ENCODE measurements at places on chromosomes 12 and 14.

DNA sequence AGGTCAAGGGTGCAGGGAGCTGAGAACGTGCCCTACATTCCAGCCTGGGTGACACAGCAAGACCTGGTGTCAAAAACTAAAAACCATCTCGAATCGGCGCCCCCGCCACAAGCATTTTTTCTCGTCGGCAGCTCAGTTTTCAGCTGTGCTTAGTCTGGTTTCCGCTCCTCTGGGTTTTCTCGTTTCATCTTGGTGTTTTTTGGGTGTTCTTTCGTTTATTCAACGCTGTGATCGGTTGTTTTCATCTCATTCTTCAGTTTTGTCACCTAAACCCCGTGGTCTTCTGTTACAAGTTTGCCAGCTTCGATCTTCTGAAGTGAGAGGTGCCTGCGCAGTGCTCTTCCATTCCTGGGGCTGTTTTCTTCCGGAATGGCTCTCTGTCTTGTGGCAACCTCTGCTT lies 41.4 kb downstream of the NOC4L start:
- no peak for DNase-seq

DNA sequence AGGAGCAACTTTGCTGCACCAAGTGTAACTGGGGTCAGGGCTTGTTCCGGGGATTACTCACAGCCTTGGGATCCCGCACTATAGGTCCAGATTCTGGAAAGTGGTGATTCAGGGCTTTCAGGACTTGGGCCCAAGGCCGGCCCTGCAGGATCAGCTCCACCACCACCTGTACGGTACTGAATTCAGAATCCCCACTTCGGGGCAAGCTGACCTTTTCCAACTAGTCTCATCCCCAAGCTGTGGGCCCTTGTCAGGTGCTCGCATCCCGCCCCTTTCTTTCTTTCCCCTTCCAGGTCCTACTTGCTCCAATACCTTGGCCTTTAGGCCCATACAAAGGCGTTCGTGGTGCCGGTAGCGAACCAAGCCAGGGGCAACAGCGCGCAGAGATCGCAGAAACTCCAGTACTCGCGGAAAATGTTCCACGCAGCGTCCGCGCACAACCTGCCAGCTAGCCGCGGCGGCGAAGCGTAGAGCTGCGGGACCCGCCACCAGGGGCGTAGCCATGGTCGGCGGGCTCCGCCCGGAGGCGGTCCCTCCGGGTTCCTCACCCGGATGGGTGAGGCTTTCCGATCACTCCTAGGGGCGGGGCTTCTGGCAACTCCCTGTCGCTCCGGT lies 487 bp downstream of the TINF2 start:
- DNase-seq: peak; percentile 93

GRCh38 chr12:89453121-89453978 lies 71.2 kb downstream of the GALNT4 start:
- peak; percentile 93 for DNase-seq

GRCh38 chr12:57759360-57759980 lies 4.6 kb downstream of the MARCHF9 start:
- no peak for DNase-seq

- no peak for DNase-seq
Measured at GRCh38 chr14:61536661-61537562, 158.4 kb upstream of the HIF1A start.

GRCh38 chr12:6294156-6295093 lies 16.1 kb upstream of the PLEKHG6 start:
- DNase-seq: peak; percentile 38

DNA sequence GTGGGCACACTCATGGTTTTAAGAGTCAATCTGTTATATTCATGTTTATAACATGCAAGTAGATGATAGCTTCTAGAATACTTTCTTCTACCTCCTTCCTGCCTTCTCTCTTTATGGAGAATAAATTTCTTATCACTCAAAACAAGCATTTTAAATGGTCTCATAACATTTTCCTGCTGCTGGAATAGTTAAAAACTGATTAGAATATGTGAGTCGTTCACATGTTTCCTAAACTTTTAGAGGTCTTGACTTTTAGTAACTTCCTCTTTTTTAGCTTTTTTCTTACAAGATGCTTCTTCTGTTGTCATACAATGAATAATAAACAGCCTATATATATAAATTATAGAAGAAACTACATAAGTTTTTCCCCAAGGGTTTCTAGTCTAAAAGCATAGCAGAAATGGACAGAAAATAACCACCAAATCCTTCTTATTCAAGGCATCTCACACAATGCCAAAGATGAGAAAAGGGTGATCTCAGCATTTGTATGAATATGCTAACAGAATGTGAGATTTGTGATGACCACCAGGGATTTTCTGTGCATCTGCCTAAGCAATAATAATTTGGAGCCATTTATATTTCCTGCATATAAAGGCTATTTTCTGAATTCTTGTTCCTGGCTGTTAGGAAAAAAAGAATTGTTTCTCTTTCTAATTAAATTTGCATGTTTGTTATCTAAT lies 127.8 kb downstream of the DAAM1 start:
- DNase-seq: no peak

GRCh38 chr14:51093371-51094281 lies 1.3 kb downstream of the TRIM9 start:
- no peak for DNase-seq

GRCh38 chr12:14289601-14290000 lies 75.9 kb upstream of the ATF7IP start:
- DNase-seq: no peak

GRCh38 chr14:20383032-20383431 lies 30.3 kb downstream of the TEP1 start:
- no peak for DNase-seq

DNA sequence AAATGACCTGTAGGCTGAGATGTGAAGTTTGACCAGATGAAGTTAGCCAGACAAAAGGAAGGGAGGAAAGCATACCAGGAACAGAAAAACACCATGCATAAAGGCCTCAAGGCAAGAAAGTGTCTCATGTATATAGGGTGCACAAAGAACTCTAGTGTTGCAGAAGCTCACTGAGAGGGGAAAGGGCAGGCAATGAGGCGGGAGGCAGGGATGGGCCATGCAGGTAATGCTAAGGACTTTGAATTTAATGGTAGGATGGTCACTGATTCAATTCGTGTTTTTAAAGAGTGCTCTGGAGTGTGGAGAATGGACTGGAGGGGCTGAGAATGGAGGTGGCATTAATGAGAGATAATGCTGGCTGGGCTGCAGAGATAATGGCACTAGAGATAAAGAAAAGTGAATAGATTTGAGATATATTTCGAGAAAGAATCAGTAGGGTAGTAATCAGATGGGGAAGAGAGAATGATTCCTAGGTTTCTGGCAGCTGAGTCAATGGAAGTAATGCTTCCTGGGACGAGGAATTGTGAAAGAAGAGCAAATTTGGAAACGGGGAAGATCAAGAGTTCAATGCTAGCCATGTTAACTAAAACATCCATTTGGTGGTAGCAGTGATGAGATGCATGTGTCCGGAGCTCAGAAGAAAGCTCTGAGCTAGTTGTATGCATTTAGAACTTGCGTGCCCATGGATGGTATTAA lies 43.1 kb downstream of the LIMA1 start:
- DNase-seq: no peak

DNA sequence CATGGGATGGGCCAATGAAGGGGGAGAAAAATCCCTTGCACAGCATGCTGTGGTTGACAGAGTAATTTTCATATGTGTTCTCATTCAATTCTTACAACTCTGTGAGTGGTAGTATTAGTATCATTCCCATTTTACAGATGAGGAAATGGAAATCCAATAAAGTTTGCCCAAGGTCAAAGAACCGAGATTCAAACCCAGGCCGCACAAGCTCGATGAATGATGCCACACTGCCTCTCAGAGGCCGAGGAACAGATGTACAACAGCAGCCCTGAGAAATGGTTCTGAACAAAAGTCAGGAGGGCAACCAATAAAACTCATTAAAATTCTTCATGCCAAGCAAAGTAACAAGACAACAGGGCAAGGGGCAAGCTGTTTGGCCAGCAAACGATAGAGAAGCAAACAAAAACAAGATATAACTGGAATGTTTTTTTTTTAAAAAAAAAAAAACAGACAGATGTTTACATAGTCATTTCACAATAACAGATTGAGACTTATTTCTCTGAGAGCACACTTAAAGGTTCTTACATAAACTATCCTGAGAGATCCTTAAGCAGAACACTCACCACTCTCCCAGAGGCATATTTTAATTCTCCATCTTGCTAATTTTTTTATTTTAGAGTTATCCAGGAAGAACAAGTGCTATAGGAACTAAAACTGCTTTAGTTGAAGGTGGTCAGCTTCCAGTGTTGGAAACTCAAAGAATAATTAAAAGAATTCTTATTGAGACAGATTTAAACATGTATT lies 85.8 kb downstream of the EXOC5 start:
- peak; percentile 63 for DNase-seq

DNA sequence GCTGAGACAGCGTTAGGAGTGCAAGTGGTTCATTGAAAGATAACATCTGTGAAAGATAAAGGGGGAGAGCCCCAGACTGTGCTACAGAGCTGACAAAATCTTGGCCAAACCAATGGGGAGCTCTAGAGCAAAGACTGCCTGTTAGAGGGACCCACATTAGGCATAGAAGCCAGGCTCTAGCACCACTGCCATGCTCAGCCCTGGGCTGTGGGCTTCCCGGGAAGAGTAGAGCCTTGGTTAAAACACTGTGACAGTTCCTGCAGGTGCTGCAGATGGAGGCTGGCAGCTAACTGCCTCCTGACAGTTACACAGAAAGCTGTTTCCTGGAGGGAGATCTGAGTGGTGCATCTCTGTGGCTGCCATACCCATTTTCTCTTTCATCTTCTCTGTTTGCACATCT lies 23.0 kb downstream of the TSHR start:
- DNase-seq: no peak

DNA sequence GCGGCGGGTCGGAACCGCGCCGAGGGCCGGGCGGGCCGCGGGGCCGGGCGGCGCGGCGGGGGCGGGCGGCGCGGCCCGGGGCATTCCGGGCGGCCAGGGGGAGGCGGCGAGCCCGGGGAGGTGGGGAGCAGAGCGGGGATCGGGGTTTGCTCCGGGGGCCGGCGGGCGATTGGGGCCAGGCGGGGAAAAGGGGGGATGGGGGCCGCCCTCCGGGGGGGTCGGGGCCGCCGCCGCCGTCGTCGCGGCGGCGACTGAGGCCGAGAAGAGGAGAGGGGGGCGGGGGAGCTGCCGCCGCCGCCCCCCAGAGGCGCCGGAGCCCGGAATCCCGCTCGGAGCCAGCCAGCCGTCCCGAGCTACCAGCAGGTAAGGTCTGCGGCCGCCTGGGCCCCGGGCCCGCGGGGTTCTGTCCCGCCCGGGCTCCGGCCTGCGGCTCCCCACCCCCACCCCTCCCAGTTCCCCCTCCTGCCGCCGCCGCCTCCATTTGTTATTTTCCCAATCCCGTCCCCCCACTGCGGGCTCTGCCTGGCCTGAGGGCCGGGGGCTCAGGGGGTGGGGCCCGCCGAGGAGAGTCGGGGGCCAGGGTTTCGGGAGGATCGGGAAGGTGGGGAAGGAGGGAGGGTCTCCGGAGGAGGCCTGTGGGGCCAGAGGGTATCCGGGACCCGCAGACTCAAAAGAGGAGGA lies 403 bp downstream of the ATN1 start:
- no peak for DNase-seq

DNA sequence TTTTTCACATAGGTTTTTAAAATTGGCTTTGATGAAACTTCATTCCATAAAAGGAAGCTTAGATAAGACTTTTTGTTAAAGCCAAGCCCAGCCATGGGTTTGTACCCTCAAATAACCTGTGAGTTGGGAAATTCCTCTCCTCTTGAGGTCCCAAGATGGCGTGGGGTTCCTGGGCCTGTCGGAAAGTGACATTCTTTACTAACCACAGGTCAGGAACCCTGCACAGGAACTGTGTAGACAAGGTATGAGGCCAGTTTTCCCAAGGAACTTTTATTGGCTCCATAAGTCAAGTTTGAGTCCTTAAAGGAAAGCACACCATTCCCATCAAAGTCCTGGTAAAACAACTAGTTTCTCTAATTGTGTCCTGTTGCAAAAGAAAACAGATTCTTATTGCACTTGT lies 65.0 kb upstream of the AMN start:
- DNase-seq: peak; percentile 39

GRCh38 chr12:119319638-119320037 lies 14.9 kb upstream of the CCDC60 start:
- no peak for DNase-seq

- peak; percentile 60 for DNase-seq
Measured at GRCh38 chr12:78703820-78704525, 160.6 kb upstream of the SYT1 start.

GRCh38 chr12:57215065-57215464 lies 1.5 kb upstream of the NXPH4 start:
- DNase-seq: no peak

DNA sequence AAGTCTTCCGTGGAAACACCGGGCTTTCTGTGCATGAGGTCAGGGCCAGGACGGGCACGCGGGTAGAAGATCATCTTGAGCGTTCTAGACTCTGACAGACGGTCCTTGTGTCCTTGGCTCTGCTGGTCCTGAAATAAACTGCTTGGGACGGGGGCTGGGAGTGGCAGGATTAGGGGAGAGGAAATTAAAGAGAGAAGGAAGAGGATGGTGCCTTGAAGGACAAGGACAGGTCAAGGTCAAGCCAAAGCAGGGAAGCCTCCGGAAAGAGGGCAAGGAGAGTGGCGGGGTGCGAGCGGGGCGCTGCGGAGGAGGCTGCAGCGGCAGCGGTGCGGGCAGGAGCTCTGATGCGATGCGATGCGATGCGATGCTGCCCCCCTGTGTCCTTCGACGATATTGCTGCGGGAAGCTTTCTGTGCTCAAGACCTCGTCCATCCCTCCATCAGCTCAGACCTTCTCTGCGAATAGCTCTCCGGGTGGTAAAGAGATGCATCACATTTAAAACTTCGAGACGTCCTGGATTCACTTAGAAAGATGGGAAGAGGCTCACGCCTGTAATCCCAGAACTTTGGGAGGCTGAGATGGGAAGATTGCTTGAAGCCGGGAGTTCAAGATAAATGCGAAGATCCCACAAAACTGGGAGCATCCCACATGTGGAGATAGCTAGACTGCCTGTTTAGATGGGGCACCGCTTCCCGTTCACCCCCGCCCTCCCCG lies 110.1 kb upstream of the TMEM132D start:
- DNase-seq: peak; percentile 9

- no peak for DNase-seq
Measured at GRCh38 chr14:52690983-52691760, 4.2 kb downstream of the ERO1A start.

DNA sequence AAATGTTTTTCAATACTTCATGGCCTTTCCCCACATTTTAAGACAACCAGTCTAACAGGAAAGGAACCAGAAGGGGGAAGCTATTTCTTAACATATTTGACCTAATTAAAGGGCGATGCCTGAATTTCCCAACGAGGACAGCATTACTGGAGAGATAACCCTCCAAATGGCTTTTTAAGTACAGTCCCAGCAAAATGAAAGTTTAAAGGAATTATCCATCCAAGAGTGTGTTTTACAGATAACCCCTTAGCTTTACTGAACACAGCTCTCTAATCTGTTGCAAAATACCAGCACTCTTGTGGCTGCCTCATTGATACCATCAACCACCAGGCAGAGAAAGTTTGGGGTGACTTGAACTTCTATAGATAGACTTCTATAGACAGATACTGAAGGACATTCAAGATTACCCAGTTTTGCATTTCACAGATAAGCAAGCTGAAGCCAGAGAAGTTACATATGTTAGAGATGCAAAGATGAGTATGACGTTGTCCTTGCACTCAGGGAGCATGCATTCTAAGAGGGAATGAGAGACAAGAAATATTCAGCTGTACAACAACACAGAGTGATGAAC lies 41.3 kb upstream of the DUSP6 start:
- peak; percentile 91 for DNase-seq
